ENCODE measurements at places on chromosomes 4 and X. TPM values are rescaled to one million over a fixed set of nuclear protein-coding genes. Genes with fewer than 3 reads are reported as not detected.

DNA sequence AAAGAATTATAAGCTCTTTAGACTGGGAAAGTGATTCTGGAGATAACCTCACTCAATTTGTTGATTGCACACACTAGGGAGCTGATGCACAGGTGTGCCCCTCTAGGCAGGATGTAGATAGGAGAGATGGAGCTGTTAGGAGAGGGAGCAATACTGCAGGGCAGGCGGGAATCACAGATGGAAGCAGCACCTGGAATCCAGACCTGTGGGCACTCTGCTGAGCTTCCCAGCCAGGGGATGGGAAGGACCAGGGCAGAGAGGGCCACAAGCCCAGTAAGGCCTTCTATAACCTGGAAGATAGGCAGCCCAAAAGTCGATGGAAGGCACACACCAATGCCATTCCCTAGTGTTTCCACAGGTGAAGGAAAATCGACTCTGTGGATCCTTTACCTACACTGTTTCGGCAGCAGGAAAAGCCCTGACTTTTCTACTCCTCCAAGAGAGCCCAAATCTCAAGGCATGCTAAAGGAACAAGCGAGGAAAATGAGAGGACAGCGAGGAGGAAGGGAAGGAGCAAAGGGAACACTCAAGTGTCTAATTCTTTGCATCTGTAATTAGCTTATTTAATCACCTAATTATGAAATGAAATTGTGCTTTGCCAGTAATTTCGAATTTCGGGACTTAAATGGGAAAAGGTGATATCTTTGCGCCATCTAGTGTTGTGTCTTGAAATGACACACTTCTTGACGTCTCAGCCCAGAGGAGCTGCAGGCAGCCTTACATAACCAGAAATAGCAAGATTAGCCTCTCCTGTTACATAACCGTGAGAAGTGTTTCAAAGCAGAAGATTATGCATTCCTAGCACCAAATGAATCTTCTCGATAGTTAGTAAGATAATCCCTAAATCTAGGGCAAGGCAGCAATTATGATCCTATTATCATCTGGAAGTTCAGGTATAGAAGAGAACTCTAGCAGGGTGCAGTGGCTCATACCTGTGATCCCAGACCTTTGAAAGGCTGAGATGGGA lies 31.0 kb upstream of the TLR3 start:
- no peak overlapping the region for H3K27ac ChIP-seq
- H3K4me1 ChIP-seq, result peaks cover 8% of the 10 kb centered on the region
- H3K4me3 ChIP-seq, result no peak overlapping the region
- peaks cover 6% of the 10 kb centered on the region for H3K27me3 ChIP-seq
- DNase-seq, result no peak
- no peaks in the 10 kb centered on the region for H3K36me3 ChIP-seq

DNA sequence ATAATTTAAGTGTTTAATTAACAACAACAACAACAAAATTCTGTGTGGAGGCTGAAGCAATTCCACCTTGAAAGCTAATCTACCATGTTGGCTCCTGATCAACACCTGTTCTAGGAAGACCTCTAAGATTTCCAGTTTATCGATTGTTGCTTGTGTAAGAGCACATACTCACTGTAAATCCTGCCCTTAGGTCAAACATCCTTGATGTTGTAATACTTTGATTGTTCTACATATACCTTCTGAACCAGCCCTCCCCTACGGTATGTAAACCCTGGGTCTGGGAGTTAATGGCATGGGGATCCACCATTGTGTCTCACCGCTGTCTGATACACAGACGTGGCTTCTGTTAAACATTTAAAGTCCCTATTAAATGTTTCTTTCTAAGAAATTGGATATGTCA lies 73.2 kb downstream of the RASL11B start:
- H3K27me3 ChIP-seq, result no peaks in the 10 kb centered on the region
- H3K4me3 ChIP-seq, result no peak overlapping the region
- DNase-seq, result no peak

DNA sequence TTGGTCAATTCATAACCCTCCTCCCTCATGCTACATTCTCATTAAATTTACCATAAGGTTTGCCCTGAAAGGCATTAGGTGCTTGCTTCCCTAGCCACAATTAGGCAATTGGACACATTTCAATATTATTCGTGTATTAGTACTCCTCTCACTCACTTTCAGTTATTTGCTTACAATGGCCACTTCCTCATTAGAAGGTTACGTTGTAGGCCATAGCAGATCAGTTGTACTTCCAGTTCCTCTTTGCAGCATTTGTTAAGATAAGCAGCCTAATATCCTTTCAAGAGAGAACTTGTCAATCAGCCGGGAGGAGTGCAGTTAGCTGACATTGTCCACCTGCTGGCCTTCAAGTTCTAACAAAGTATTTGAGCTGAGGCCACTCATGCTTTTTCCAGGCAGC lies 1017.2 kb downstream of the PCDH7 start:
- no peaks in the 10 kb centered on the region for H3K4me1 ChIP-seq
- H3K27me3 ChIP-seq, result no peaks in the 10 kb centered on the region
- no peaks in the 10 kb centered on the region for H3K36me3 ChIP-seq
- no peak overlapping the region for H3K4me3 ChIP-seq

DNA sequence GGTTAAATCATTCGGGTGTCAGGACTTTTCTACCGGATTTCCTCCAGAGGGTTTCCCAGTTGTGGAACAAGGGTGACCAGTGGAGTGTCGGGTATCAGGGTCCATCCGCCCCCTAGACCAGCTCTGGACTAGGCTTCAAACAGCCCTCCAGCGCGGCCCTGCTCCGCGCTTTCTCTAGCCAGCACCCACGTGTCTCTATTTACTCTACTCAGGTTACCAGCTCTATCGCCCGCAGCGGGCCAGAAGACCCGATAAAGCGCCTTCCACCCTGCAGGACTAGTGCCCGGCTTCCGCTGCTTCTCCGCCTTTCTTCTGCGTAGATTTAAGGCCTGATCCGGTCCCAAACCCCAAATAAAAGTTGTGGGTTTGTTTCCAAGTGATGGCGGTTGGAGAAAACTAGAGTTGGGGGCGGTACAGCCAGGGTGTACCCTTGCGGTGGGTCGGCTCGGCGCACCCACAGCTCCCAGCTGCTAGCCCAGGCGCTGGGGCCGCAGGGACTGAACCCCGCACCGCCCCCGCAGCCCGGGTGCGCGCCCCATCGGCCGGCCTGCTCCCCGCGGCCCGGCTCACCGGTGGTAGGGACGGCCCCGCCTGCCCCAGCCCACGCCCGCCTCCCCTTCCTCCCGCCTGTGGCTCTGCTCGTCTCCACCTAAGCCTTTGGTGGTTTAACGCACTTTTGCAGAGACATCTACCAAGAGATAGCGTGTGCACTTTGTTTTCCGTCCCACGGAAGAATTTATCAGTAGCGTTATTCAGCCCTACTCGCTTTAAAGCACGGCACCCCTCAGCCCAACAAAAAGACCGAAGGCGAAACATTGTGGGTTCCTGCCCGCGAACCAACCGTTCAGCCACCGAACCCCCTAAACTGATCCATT lies 2.1 kb downstream of the LEF1 start:
- H3K27me3 ChIP-seq, result peaks cover 88% of the 10 kb centered on the region
- peaks cover 33% of the 10 kb centered on the region for H3K4me1 ChIP-seq
- no peak for DNase-seq
- no peaks in the 10 kb centered on the region for H3K36me3 ChIP-seq
- H3K27ac ChIP-seq, result no peak overlapping the region

- H3K27ac ChIP-seq, result no peak overlapping the region
- H3K36me3 ChIP-seq, result no peaks in the 10 kb centered on the region
- no peak for DNase-seq
- H3K4me3 ChIP-seq, result no peak overlapping the region
These were observed 77.3 kb downstream of the ARHGAP10 start for GRCh38 chr4:147809211-147809610.

DNA sequence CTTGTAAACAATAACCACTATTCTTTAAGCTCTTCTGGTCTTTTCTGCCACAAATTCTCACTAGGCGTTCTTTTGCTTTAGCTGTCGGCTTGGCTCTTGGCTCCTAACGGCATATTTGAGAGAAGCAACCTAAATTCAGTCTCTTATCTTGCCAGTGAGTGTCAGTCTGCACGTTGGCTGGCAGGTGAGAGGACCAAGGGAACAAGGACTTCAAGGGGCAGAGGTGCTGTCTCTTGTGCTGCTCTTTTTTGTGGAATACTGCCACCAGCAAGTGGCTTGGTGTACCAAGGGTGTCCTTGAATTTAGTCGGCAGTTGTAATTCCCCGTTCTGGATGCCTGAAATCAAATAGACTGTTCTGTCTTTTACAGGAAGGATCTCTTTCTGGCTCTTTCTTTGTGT lies 77.8 kb upstream of the SLC4A4 start:
- H3K4me3 ChIP-seq, result no peak overlapping the region
- no peaks in the 10 kb centered on the region for H3K27me3 ChIP-seq
- peaks cover 25% of the 10 kb centered on the region for H3K4me1 ChIP-seq

DNA sequence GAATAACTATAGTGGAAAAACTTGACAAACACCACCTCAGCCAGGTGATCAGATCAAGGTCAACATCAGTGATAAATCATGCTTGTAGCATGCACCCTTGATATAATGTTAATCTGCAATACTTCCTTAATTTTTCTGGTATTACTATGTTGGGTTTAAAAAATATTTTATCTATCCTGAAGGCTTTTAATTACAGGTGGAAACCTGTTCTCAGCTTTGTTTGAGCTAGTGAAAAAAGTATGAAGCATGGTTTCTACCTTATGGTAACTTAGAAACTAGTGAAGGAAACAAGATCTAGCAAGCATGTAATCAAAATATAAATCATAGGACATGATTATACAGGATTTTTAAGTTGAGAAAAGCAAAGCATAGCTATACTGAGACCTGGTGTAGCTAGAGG lies 26.6 kb downstream of the MAOA start:
- no peaks in the 10 kb centered on the region for H3K27me3 ChIP-seq
- H3K36me3 ChIP-seq, result no peaks in the 10 kb centered on the region
- no peaks in the 10 kb centered on the region for H3K4me1 ChIP-seq
- H3K27ac ChIP-seq, result no peak overlapping the region
- no peak for DNase-seq

- no peak overlapping the region for H3K4me3 ChIP-seq
- H3K36me3 ChIP-seq, result no peaks in the 10 kb centered on the region
- no peak for DNase-seq
- H3K27me3 ChIP-seq, result no peaks in the 10 kb centered on the region
These were observed 370.0 kb downstream of the FBXW7 start for GRCh38 chr4:152165846-152166245.

- no peak overlapping the region for H3K4me3 ChIP-seq
- no peak for DNase-seq
- no peaks in the 10 kb centered on the region for H3K27me3 ChIP-seq
- H3K4me1 ChIP-seq, result no peaks in the 10 kb centered on the region
- H3K36me3 ChIP-seq, result no peaks in the 10 kb centered on the region
- H3K27ac ChIP-seq, result no peak overlapping the region
These were observed 7.6 kb downstream of the UGT8 start for GRCh38 chr4:114606245-114606644.

- H3K27ac ChIP-seq, result no peak overlapping the region
- H3K27me3 ChIP-seq, result no peaks in the 10 kb centered on the region
- H3K36me3 ChIP-seq, result no peaks in the 10 kb centered on the region
- no peak for DNase-seq
These were observed 167.5 kb downstream of the DCTD start for GRCh38 chr4:182749667-182750167.

DNA sequence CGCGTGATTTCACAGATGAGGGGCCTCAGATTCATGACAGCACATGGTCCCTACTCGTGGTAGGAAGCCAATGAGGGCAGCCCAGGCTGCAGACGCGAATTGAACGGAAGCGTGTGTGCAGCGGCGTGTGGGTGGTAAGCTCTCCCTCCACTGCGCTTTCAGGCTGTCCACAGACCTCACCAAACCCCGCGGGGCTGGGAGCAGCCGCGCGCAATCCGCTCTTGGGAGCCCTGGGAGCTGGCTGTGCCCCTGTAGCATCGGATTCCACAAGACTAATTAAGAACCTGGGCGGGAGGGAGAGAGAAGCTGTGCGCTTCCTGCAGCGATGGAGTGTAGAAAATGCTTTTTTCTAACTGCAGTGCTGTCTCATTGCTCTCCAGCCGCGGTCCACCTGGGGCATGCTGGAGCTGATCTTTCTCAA lies 134.9 kb downstream of the STOX2 start:
- peaks cover 6% of the 10 kb centered on the region for H3K4me1 ChIP-seq
- no peak overlapping the region for H3K27ac ChIP-seq
- H3K36me3 ChIP-seq, result no peaks in the 10 kb centered on the region
- no peak for DNase-seq
- no peaks in the 10 kb centered on the region for H3K27me3 ChIP-seq

GRCh38 chrX:136318156-136318555 lies 17.4 kb downstream of the ADGRG4 start:
- H3K4me1 ChIP-seq, result no peaks in the 10 kb centered on the region
- H3K27ac ChIP-seq, result no peak overlapping the region
- H3K27me3 ChIP-seq, result no peaks in the 10 kb centered on the region
- H3K4me3 ChIP-seq, result no peak overlapping the region

GRCh38 chrX:3712870-3713224 lies 602 bp downstream of the PRKX start:
- no peaks in the 10 kb centered on the region for H3K27me3 ChIP-seq
- peak overlapping the region; percentile 87 for H3K27ac ChIP-seq
- peak; percentile 68 for DNase-seq
- H3K36me3 ChIP-seq, result no peaks in the 10 kb centered on the region
- H3K4me3 ChIP-seq, result peak overlapping the region; percentile 78
- H3K4me1 ChIP-seq, result peaks cover 13% of the 10 kb centered on the region

DNA sequence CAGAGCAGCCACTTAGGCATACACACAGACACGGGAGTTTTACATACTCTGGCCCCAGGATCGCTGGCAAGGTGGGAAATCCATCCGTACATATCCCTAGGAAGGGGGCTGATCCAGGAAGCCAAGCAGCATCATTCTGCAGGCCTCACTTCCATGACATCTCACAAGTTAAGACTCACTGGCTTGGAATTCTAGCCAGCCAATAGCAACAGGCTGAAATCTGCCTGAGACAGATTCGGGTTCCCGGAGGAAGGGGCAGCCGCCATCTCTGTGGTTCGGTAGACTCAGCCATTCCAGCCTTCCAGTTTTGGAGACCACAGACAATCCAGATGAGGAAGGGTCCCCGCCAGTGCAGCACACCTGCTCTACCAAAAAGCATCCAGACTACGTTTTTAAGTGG lies 31.3 kb downstream of the SOWAHB start:
- H3K36me3 ChIP-seq, result no peaks in the 10 kb centered on the region
- no peak overlapping the region for H3K27ac ChIP-seq
- H3K27me3 ChIP-seq, result no peaks in the 10 kb centered on the region
- no peaks in the 10 kb centered on the region for H3K4me1 ChIP-seq
- DNase-seq, result no peak

DNA sequence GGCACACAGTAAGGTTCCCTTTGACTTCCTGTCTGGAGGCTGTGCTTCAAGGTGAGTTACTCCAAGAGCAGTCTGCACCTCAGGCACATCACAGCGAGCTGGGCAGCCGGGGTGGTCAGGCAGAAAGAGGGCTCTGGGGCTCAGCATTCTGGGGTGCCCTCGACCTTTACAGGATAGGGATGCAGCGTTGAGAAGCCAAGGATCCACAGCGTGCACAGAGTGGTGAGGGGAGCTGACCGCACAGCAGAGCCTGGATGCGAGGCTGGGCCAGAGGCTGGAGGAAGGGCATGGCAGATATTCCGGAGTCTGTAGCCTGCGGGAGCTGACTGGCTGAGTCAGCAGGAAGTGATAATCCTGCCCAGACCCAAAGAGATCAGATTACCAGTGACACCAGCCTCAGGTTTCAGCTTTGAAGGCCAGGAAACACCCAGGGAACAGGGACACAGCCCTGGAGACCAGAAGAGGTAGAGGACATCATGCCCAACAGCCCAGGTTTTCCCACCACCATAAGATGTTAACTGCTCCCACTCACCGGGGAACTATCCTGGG lies 38.4 kb upstream of the PDLIM3 start:
- H3K4me3 ChIP-seq, result no peak overlapping the region
- H3K27ac ChIP-seq, result no peak overlapping the region
- H3K36me3 ChIP-seq, result no peaks in the 10 kb centered on the region
- H3K27me3 ChIP-seq, result no peaks in the 10 kb centered on the region
- no peak for DNase-seq

Gene FGD1
- total RNA-seq, result 8.7 TPM

Gene GSPT2
- total RNA-seq, result 2.8 TPM

Gene PAGE1
- total RNA-seq, result not detected

Gene ZMAT1
- 8.9 TPM for total RNA-seq

Gene ERVMER34-1
- 0.76 TPM for total RNA-seq

Gene NLRP2B
- not detected for total RNA-seq

Gene MSANTD1
- 0.36 TPM for total RNA-seq

Gene CXCL3
- not detected for total RNA-seq

All from suprapubic skin (tissue), 4 donors.